ENCODE measurements at places on chromosomes 1 and 21.

GRCh38 chr21:35601211-35601610 lies 459.1 kb downstream of the SETD4 start:
- no peak for DNase-seq

DNA sequence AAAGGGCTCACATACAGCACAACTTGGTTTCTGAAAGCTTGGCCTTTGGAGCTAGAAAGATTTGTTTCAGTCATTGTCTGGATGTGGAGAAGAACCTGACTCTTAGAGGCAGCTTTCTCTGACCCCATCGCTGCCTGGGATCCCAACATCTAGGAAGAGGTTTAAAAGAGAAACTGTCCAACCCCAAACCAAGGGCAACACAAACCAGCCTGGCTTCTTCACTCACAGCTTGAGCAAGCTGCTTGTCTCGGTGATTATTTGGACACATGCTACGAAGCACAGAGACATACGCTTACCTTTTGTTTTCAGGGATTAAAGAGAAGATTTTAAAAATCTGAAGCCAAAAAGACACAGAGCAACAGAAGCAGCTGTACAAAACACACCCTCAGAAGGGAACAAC lies 109.8 kb downstream of the ETS2 start:
- no peak for DNase-seq

DNA sequence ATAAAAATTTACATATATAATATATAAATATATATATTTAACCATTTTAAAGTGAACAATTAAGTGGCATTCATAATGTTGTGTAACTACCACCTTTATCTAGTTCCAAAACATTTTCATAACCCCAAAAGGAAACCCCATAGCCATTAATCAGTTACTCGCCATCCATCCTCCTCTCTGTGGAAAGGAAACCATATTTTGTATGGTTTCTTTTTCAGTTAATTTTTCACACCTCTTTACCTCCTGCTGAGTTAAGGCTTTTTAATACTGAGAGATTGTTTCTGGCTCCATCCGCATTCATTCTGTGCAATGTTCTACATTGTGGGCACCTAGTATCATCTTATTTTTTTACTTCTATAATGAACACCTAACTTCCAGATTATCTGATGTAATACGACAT lies 512.1 kb downstream of the LMO4 start:
- no peak for DNase-seq

GRCh38 chr1:3807769-3808168 lies 11.5 kb upstream of the LRRC47 start:
- no peak for DNase-seq

DNA sequence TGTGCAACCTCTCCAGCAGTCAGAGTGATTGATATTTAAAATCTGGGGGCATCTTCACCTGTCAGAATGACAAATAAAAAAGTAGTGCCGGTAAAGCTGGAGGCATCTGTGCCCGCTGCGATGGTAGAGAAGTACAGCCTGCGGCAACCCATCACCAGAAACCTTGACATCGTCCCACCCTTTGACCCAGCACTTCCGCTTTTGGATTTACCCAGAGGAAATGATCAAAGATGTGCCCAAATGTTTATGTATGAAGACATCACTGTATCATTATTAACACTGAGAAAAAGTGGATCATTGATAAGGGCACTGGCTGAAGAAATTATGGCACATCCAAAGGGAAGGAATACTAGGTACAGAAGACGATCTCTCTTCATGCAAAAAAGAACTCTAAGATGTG lies 96.0 kb downstream of the PGBD5 start:
- no peak for DNase-seq

DNA sequence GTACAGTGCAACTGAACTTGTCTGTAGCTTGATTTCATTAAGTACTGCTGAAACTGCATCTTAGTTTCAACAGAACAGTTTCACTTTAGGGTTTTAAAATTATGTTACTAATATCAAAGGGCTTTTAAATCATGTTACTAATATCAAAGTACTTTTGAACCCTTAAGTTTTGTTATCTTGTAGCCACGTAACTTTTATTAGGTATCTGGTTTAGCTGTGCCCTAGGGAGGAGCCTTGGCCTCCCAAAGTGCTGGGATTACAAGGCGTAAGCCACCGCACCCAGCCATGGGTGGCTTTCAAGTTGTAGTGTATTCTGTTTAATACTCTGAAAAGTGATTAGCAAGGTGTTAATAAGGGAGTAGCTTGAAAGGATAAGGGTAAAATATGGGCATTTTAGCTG lies 2.0 kb downstream of the KDM4A start:
- DNase-seq = no peak

GRCh38 chr1:116516631-116517030 lies 54.2 kb downstream of the CD58 start:
- no peak for DNase-seq

GRCh38 chr1:14568716-14569355 lies 29.6 kb upstream of the KAZN start:
- no peak for DNase-seq

- DNase-seq = no peak
Measured at GRCh38 chr1:87024936-87025540, 110.6 kb downstream of the HS2ST1 start.
